ENCODE measurements at places on chromosomes 13 and 19.

DNA sequence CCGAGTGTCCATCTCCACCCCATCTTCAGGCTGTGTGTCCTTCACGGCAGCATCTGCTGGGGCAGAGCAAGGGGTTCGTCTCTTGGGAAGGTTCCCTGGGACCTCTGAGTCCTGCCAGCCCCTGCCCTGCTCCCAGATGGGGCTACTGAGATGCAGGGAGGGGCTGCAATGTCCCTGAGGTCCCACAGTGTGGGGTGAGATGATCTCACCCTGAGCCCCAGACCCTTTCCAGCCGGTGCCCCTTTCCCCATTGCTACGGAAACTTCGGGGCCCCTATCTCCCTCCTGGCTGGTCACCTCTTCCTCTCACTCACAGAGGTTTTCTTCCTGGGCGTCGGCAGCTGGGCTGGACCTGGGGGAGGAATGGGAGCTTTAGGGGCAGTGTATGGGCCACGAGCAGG lies 5.0 kb downstream of the LILRB2 start:
- no peak for DNase-seq

DNA sequence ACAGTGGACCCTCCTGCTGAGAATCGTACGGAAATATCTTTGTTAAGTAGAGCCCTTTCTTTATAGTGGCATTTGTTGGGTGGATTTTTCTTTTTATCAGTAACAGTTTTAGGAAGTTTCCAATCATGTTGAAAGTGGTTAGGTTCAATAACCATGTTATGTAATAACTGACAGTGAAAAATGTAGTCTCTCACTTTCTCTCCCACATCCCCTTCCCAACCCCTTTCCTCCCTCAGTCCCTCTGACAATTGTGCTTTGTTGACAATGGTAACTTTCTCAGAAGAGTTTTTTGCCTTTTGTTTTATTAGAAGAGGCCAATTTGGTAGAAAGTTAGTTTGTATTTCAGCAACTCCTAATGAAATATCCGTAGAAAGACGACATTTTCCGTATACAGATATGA lies 77.8 kb upstream of the SLAIN1 start:
- DNase-seq = no peak

DNA sequence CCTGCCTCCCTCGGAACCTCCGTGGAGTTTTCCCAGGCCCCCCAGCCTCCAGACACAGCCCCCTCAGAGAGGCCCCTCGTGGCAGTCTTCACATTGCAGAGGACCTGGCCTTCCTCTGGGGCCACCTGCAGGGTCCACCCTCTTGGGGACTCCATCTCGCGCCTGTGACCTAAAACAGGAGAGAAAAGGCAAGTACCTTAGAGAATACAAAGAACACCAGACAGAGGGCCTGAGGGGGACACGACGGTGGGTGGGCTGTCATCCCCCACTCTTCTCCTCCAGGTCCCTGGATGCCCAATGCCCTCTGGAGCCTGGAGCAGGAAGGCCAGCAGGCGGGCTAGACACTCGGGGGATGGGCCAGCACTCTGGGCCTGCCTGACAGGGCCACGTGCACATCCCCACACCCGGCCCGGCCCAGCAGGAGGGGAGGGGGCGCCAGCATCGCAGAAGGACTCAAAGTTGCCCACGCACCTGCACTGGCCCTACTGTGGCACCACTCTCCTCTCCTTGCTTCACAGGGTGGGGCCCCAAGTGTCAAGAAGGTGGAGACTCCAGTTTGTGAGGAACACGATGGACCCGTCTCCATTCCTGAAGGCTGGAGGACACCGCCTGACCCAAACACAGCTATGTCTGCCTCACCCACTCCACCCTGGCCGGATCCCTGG lies 4.3 kb upstream of the A1BG start:
- DNase-seq = no peak

DNA sequence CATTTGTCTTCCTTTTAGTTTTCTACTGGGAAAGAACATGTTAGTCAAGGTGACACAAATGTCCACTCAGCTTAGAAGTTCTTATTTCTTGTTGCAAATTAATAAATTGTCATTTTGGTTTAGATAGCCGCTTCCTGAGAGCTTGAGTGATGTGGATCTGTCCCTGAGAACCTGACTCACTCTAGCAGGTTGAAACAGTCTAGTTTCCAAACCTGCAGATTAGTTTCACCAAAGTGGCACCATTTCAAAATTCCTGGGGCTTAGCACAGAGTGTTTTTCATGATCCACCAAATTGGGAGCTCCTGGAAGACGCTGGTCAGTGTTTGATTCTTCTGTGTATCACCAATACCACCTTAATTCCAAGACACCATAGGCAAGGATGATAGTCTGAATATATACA lies 119.4 kb upstream of the TSC22D1 start:
- DNase-seq = no peak

GRCh38 chr19:17829855-17830566 lies 8.7 kb upstream of the INSL3 start:
- peak; percentile 58 for DNase-seq

- DNase-seq = peak; percentile 9
Observed at GRCh38 chr13:70568571-70568970, 460.3 kb upstream of the KLHL1 start.

DNA sequence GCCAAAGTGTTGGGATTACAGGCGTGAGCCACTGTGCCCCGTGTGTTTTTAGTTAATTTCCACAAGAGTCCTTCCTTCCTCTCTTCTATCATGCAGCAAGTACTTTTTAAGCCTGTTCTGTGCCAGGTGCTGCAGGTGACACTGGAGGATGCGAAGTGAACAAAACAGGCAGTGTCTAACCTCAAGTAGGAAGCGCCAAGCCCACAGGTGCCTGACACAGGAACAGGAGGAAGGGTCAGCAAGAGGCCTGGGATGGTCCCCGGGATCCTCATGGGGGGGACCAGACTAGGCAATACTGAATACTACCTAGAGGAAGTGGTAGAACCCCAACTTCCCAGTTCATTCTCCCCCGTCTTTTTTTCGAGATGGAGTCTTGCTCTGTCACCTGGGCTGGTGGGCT lies 1.8 kb upstream of the CALR start:
- no peak for DNase-seq

- no peak for DNase-seq
Observed at GRCh38 chr13:89455741-89456140, 1784.6 kb downstream of the SLITRK5 start.

DNA sequence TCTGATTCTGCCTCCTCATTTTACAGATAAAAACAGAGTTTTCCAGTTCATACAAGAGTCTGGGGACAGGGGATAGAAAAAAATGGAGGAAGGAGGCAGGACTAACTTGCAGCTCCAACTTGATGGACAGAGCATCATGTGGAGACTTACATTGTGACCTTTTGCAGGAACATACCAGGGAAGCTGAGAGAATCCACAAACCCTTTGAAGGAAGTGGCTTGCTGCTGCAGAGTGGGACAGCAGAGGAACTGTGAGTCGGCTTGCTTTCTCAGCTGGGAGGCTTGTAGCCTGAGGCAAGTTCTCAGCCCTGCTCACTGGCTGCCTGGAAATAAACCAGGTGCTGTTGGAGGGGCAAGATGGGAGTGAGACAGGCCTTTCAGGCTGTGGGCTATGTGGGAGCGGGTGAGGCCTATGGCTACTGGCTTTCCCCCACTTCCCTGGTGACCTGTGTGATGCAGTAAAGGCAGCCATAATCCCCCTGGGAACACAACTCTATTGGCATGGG lies 614.4 kb downstream of the KCTD12 start:
- DNase-seq = no peak

DNA sequence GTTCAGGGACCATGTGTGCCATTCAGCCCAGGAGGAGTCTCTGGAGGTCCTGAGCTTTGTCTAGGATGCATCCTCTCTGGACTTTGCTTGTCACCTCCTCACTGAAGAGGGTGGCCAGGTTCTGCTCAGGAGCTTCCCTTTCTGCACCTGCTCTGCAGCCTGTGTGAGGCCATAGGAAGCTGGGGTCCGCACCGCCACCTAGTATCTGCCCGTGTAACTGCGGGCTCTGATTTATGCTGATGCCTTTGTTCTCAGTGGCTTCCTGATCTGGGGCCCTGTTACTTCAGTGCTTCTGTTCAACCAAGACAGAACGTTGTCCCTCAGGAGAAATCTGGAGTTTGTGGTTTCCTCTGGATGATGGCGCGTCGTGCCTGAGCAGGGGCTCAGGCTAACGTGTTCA lies 15.5 kb downstream of the ZNF610 start:
- DNase-seq = no peak

GRCh38 chr13:39881887-39882286 lies 226.4 kb downstream of the COG6 start:
- DNase-seq = no peak

GRCh38 chr13:97205465-97205864 lies 16.7 kb upstream of the MBNL2 start:
- no peak for DNase-seq

- no peak for DNase-seq
Observed at GRCh38 chr19:4099041-4099764, 24.7 kb downstream of the MAP2K2 start.

- no peak for DNase-seq
Observed at GRCh38 chr19:38068826-38069225, 155.2 kb downstream of the DPF1 start.

DNA sequence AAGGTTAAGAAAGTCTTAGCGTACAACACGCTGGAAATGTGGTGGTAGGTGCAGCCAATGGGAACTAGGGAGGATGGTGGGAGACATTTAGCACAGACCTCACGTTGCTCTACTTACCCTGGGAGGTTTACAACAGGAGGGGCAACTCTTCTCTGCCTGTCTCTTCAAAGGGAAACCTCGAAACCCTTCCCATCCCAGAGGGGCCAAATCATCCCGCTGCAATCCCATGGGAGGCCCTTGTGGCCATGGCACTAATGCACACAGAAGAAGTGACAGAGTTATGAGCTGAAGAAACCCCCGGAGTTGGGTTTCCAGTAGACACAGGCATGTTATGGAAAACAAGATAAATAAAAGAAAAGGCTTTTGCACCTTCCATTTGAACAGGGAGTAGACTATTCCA lies 35.6 kb downstream of the SHISA2 start:
- no peak for DNase-seq

GRCh38 chr13:34152409-34152808 lies 334.5 kb downstream of the RFC3 start:
- no peak for DNase-seq

DNA sequence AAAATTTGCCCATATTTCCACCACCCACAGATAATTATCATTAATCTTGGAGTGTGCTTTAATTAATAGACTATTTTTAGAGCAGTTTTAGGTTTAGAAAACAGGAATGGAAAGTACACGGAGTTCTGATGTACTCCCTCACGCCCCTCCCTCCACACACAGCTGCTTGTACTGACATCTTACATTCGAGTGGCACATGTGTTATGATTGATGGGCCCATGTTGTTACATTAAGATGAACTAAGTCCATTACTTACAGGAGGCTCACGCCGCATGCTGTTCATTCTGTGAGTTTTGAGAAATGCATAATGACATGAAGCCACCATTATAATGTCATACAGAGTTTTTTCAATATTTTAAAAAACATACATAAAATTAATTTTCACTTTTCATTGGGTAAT lies 1.2 kb upstream of the SPATA13 start:
- no peak for DNase-seq

- no peak for DNase-seq
Observed at GRCh38 chr19:51137792-51138425, 4.2 kb upstream of the SIGLEC7 start.

DNA sequence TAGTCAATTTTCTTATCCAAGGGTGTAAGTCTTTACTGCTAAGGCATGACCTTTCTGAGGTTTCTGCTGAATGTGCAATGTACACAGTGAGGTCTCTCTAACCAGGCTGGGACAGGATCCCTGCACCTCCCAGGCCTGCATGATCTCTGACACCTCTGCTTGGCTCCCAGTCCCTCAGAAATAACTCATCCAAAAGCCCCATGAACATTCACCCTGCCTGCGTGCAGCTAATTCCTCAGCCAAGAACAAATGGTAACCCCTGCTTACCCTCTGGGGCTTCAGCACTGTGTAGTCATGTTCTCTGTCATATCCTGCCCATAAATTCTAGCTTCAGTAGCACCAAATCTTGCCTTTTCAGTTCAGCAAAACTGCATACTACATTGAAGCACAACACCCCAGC lies 1146.3 kb upstream of the MIR17HG start:
- no peak for DNase-seq

DNA sequence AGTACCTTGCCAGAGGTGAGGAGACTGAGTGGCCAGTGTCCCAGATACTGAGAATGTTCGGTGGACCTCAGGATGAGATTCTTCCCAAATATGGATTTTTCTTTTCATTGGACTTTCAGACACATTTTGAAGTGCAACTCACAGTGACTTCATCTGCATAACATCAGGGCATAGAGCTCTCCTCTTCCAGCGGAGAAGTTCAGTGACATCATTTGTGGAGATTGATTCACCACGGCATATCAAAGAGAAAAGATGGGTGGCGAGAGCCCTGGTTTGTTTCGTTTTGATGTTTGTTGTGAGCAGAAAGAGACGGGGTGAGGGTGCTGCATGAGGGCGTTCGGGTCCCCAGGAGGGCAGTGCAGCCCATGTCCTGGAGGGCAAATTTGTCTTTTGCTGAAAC lies 120.1 kb upstream of the GPR12 start:
- no peak for DNase-seq

- DNase-seq = no peak
Observed at GRCh38 chr19:42229855-42230351, 9.8 kb downstream of the ZNF526 start.

Measured in NCI-H526 treated with DMSO at 0.1 percent for 48 hours (cell line).